ENCODE measurements at places on chromosomes 6 and 20.

GRCh38 chr6:26382121-26382520, 787 bp upstream of the BTN2A2 start:
- no peak for DNase-seq

DNA sequence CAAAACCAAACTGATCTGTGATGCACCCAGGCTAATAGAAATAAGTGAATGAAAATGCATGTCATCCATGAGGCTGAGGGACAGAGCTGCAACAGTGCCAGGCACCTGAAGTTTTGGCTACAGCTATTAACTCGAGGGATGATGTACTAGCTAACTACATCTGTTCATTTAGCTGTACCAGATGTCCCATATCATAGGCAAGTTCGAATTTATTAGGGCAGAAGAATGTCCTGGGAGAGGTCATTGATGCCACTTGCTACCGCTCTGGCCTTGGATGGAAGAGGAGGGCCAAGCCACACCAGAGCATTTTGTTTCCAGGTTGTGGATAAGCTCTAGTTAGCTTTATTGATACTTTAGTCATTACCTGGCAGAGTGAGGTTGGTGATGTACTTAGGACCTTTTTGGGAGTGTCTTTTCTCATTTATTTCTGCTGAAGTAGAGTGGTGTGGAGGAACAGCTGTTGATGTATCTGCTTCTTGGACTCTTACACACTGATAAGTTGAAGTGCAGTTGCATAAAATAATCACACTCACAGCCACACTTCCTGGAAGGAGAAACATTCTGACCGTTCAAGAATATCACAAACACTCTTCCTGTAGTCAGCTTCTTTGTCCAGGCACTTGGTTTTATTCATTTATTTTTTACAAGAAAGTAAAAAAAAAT, 8.2 kb downstream of the ZFAND3 start:
- no peak for DNase-seq

GRCh38 chr6:29598172-29598747, 13.3 kb downstream of the OR2H2 start:
- DNase-seq: no peak

DNA sequence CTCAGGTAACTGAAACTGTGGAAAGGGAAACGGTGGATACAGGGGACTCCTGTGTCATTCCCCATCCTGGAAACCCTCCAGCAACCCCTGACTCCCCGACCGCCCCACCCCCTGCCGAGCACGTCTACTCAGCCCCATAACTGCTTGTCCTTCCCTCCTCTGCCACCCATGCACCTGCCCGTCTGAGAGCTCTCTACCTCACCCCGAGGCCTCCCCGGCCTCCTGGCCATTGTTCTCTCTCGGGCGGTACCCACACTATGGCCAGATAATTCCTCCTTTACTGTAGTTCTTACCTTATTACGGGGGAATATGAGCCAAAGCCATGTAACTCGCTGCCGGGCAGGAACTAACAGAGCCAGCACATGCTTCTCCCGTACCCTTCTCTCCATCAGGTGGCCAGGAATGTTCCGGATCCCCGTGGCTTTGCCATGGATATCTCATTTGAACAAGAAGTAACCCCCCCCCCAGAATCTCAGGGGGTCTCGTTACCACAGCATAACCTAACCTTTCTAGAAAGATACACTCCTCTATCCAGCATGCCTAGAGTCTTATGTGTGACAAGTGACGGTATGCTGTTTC, 4.8 kb upstream of the IRF4 start:
- DNase-seq: no peak
